HFFc6 (cell line): ENCODE measurements at places on chromosomes 3 and 15.
A peak's percentile ranks its signal among the peaks of the same experiment; 100 is the strongest.

DNA sequence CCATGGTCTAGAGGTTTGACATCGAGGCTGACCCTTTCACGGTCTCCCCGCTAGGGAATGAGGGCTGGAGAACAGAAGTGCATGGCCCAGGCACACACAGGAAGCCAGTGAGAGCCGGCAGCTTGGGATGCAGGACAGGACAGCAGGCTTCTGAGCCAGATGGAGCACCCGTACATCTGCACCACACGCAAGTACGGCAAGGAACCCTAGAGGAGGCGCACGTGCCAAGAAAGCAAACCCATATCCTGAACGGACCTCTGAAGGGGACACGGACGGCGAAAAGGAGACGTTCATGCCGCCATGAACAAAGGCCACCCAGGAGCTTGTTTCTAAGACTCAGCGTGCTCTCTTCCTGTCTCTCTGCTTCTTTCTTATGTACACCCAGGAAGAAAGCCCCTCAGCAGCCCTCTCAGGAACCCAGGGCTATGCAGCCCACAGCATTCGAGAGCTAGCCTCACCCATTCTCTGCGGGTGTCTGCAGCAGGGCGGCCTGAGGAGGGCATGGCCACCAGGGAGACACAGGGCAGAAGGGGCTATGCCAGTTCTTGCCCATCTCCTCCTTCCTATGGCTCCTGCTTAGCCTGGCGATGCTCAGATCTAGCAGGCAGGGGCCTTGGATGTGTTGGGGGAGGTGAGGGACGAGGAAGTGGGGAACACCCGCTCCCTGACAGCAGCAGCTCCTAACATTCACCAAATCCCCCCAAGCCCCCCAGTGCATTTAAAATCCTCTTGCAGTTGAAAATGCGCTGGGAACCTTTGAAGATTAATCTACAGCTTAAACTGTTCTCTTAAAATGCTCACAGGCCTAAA lies 81.3 kb downstream of the PCSK6 start:
- DNase-seq = no peak

DNA sequence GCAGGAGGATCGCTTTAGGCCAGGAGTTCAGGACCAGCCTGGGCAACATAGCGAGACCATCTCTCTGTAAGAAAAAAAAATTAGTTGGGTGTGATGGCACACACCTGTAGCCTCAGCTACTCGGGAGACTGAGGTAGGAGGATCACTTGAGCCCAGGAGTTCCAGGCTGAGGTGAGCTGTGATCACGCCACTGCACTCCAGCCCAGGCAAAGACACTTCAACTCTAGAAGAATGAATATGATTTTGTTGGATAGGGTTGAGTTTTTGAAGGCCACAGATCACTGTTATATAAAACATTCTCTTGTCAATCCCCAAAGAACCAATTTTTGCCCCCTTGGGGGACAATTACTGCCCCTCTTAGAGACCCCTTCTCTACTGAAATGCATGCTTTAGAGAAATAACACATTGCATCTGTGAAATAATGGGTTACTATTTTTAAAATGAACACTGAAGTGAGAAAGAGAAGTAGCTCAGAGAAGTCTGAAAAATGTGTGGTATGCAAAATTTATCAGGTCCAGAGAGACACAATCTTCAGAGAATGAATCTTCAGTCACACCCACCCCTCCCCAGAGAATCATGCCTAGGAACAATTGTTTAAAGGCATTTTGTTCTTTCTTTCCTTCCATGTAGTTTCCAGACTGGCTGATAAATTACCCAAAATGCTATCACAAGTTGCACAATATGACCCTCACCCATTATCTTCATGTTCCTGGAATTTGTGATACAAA lies 42.7 kb downstream of the METTL6 start:
- no peak for DNase-seq

GRCh38 chr3:38002291-38002876 lies 11.8 kb downstream of the VILL start:
- no peak for DNase-seq

DNA sequence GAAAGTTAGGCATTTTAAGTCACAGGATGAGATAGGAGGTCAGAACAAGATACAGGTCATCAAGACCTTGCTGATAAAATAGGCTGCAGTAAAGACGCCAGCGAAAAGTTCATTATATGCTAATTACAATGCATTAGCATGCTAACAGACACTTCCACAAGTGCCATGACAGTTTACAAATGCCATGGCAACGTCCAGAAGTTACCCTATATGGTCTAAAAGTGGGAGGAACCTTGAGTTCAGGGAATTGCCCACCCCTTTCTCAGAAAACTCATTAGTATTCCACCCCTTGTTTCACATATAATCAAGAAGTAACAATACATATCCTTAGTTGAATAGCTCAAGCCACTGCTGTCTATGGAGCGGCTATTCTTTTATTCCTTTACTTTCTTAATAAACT lies 92.7 kb upstream of the PLXND1 start:
- DNase-seq = no peak

- no peak for DNase-seq
Measured at GRCh38 chr3:43729707-43730414, 39.1 kb downstream of the ABHD5 start.

- no peak for DNase-seq
Measured at GRCh38 chr15:83356501-83357399, 72.3 kb upstream of the BNC1 start.

DNA sequence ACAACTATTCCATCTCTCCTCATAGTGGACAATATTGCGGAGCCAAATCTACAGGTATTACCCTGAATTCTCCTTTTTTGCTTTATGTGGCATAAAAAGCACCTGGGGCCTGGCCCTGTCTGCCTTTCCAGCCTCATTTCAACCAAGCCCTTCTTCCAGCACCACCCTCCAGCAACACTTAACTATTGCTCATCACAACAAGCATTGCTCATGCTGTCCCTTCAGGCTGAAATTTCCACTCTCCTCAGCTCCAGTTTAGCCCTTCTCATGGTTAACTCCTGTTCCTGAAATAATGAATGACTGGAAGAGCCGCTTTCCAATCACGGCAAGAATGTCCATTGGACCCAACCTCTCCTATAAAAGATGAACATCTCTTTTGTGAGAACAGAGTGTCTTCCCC lies 107.4 kb downstream of the P2RY1 start:
- DNase-seq = no peak

DNA sequence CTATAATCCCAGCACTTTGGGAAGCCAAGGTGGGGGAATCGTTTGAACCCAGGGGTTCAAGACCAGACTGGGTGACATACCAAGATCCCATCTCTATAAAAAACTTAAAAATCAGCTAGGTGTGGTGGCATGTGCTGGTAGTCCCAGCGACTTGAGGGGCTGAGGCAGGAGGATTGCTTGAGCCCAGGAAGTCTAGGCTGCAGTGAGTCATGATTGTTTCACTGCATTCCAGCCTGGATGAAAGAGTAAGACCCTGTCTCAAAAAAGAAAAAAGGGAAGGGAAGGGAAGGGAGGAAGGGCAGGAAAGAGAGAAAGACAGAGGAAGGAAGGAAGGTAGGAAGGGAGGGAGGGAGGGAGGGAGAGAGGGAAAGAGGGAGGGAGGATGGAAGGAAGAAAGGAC lies 133.7 kb upstream of the LRRN1 start:
- DNase-seq = no peak

DNA sequence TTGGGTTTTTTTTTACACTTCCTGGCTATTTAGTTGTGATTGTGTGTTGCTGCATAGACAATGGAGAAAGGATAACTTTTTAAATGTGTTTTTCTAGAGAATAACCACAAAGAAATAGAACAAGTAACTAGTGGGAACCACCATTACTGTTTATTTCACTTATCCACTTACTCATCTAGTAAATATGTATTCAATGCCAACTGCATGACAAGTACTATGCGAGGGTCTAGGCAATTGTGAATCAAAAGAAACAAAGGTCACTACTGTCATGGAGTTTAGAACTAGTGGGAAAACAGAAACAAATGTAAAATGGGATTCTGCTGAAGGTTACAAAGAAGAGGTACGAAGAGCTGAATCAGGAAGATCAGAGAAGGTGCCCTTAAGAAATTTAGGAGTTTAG lies 600.9 kb upstream of the ROBO2 start:
- no peak for DNase-seq

DNA sequence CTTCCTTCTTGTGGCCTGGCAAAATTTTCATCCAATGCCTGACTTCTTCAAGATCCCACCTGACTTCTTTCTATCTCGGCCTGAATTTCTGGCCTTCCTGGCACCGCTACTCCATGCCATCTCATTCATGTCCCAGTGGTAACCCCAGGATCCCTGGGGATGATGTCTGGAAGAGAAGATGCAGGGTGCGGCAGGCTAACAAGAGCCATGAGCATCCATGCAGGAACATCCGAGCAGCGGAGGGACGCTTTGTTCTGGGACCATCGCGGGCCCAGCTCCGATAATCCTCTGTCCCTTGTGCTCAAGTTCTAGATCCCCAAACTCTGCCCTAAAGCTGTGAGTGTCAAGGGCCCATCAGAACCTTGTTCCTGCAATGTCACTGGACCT lies 10.9 kb downstream of the MYL3 start:
- no peak for DNase-seq

DNA sequence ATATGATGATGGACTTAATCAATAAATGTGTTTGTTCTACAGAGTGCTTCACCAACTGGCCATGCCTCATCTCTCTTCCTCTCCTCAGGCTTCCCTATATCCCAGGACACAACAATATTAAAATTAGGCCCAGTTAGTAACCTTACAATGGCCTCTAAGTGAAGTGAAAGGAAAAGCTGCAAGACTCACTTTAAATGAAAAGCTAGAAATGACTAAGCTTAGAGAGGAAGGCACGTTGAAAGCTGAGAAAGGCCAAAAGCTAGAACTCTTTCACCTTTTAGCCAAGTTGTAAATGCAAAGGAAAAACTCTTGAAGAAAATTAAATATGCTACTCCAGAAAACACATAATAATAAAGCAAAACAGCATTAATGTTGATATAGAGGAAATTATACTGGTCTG lies 1010.3 kb downstream of the NAALADL2 start:
- no peak for DNase-seq

- no peak for DNase-seq
Measured at GRCh38 chr3:60080648-60081047, 1030.8 kb upstream of the CFAP20DC start.

DNA sequence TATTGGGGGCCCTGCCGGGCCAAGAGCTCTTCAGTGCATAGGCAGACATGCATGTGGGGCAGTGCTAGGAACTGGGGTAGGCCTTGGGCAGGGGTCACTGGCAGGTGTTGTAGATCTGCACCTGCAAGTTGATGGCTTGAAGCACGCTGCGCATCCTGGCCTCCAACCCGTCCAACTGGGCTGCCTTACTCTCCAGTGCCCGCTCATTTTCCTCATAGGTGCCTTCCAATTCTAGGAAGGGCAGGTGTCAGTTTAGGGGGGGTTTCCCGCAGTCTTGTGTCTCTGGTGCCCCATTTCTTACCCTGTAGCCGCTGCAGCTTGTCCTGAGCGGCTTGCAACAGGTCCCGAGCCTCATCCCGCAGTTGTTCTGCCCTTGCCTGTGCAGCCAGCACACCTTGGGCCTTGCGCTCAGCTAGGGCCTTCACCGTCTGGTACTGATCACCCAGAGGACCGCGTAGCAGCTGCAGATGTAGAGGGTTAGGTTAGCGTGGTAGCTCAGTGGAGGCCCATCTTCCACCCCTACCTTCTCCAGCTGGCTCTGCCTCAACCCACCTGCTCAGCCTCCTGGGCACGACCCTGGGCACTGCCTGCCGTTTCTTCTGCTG lies 611 bp upstream of the USP19 start:
- no peak for DNase-seq

DNA sequence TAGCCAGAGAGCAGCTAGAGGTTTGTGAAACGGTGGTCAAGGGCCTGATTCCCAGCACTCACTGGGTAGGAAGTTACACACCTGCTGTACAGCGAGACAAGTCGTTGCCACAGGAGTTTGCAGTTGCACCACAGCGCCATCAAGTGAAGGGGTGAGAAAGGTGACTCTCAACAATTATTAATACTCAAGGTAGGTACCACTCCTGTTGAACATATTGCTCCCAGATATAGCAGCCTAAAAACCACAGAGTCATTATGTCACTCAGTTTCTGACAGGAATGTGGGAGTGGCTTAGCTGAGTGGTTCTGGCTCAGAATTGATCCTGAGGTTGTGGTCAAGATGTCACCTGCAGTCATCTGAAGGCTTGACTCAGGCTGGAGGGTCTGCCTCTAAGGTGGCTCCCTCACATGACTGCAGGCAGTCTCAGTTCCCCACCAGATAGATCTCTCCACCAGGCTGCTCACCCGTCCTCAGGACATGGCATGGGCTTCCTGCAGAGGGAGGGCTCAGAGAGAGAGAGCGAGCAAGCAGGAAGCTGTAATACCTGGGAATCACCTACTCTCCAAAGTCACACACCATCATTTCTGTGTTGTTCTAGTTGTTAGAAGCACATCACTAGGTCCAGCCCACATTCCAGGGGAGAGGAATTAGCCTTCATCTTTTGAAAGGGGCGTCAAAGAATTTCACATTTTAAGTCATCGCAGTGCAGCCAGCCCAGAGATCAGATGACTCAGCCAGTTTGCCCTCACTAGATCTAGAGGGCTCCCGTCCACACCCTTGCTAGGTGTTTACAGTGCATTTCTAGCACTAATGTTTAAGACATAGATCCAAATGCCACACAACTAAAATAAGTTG lies 17.0 kb upstream of the ANO10 start:
- DNase-seq = peak; percentile 13

- DNase-seq = no peak
Measured at GRCh38 chr3:3998140-3998922, 199.1 kb downstream of the LRRN1 start.

DNA sequence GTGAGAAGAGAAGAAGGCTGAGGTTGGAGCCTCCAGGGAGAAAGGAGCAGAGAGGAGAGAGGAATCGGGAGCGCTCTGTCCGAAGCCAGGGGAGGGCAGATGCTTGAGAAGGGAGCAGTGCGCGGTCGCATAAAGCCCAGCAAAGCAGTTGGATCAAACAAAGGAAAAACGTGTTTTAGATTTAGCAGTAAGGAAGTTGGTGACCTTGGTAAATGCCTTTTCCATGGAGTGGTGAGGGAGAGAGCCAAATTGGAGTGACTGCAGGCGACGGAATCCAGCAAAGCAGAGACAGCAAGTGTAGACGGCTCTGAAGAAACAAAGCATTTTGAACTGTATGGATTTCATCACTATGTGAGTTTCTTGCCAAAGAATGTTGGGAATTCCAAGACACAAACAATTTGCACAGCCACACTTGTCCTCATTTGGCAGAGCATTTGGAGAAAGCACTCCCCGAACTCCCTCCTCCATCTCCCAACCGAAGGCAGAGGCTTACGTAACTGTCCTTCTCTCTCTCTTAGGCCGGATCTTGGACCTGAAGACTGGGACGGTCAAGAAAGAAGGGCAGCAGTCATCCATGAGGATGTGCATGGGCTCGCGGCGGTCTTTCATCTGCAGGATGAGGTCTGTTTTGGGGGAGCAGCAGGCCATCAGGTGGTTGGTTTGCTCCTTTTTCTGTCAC lies 103.6 kb downstream of the ARNT2 start:
- DNase-seq = peak; percentile 80

DNA sequence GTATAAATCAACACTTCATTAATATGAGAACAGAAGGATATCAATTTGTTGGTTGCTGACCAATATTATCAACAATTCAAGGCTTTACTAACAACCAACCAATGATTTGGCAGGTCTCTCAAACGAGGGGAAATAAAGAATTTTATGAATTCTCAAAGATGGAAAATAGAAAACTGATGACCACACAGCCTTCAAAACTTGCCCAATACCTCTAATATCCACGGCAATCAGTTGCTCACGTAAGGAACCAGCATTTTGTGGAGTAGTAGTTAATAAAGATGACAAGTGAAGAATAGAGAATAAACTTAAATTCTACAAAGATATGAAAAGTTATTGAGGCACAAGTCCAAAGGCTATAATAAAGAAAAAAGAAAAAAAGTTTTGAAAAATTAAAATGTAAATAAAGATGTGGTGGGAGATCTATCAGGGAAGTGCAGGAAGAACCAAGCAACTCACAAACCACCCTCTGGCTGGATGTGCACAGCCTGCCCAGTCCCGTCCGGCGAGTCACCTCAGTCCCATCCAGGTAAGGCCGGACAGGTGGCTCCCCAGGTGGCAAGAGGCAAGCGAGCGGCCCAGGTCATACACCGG lies 808 bp downstream of the GK5 start:
- DNase-seq = no peak
